ENCODE measurements at places on chromosomes 16 and 17.

GRCh38 chr16:70478912-70479341 is 24.5 kb downstream of the FCSK start:
- no peak for DNase-seq

DNA sequence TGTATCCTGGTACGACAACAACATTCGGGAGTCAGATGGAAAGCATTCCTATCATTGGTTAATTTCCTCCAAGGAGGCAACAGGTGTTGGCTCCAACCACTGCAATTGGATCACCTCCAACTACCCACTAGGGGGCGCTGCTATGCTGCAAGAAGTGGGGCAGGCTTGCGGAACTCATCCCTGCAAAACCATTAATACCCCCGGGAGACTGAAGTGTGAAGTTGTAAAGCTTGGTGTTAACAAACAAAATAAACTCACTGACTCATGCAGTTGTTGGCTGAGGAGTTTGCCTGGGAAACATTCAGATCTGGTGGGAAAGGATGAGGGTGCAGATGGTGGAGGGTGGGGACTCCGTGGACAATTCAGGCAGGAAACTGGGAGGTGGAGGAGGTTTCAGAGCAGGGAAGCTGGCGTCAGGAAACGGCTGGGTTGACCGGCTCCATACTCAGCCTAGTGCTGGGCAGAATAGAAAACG is 84.9 kb downstream of the HS3ST2 start:
- DNase-seq = no peak

GRCh38 chr16:85968041-85968920 is 69.3 kb downstream of the IRF8 start:
- DNase-seq = no peak

DNA sequence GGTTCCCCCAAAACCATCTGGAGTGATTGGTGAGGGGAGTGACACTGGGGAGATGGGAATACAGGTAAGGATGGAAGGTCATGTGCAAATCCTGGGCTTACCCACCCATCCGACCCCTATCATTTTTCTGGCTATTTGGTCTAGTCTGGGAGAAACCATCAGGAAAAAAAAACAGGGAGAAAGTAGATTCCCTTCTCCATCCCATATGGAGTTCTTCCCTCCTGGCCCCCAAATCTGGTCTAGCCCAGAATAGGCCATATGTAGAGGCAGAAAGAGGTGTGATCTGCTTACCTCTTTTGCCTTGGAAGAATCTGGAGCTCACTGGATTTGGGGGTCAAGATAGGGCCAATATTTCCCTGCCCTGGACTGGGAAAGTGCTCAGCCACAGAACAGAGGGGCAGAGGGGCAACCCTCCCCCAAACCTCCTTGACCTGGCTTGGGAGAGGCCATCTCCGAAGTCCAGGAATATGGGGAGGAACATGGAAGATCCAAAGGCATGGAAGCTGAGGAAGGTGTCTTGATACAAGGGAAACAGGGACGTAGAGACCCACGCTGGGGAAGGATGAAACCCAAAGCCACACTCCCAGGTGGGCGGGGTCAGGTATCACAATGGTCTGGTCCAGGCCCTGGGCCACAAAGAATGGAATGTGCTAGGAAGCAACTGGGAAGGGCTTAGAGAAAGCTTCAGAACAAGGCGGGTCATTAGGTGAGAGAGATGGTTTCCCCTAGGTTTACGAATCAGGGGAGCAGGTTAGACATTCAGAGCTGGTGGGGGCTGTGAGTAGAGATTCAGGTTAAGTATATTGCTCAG is 16.2 kb downstream of the CHRNB1 start:
- no peak for DNase-seq

- DNase-seq = no peak
Observed at GRCh38 chr17:2398655-2399571, 1.9 kb downstream of the MNT start.

DNA sequence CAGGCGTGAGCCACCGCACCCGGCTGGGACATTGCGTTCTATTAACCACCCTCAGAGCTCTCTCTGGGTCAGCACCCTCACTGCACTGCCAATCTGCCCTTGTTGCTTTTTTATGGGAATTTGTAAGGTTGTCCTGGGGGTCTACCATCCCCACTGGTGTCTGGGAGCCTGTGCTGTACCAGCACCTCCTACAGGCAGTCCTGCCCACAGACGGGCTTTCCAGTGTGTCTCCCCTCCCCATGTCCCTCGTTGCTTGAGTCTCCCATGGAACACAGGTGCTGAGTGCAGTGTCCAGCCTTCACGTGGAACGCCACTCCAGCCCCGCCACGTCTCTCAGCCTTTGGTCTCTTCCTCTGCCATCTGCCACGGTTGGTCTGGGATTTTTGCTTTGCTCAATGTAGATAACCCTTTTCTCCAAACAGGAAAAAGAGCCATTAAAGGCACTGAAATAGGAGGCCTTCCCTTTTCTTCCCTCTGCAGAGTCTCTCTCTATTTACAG is 68.0 kb upstream of the CBX4 start:
- no peak for DNase-seq

DNA sequence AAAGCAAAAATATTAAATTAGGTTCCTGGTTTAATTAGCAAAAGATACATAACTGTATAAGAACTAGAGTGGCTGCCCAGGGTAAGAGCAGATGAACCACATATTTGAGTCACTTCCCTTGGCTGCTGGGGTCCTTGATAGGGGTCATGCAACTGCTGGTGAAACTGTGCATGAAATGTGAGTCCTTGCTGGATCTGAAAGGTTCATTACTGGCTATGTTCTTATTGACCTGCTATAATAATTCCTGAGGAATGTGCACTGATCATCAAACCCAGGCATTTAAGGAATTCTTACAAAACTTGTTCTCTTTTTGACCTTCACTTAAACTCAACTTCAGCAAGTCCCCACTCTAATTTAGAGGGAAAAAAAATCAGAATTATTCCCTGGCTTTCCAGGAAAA is 183.4 kb downstream of the ZNF18 start:
- DNase-seq = no peak

DNA sequence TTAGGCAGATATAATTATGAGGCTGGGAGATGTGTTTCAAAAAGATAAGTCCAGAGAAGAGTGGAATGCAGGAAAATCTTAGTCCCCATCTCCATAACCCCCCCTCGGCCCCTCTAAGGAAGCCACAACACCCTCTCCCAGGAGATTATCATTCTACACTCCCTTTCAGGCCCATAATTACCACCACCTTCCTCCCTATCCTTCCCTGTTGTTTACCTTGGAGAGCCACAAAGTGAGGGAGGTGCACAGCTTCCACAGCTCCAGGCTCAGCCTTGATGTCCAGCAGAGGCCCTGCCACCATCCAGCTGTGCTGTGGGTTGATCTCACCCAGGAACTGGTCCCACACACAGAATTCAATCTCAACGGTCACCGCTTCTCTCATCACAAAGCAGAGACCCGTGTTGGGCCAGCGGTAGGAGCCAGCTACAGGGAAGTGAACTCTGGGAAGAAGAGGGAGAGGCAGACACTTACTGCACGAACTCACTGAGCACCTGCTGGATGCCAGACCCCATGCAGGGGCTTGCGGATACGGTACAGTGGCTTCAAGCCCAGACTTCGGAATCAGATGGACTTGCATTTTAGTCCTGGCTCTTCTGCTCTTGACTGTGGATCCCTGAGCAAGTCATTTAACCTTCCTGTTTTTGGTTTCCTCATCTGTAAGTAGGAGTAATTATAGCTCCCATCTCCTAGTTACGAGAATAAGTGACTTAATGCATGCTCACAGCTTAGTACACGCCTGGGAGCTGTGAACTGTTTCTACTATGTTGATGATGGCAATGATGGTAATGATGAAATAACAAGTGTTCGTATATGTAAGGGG is 44.1 kb downstream of the MIS12 start:
- DNase-seq = no peak

DNA sequence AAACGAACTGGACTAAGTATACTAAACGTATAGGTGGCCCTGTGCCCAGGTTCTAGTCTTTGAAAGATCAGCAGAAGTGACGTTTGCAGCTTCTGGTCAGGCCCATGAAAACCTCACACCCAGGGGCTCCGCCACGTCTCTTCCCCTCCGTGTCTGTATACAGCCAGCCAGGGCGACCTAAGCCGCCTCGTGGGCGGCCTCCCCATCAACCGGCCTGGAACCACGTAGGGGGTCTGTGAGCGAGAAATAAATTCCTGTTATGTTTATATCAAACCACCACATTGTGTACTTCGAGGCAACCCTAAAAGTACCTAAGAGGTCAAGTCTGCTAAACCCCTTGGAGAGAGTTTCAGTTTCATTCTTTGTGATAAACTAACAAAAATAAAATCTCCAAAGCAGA is 6.8 kb downstream of the TK1 start:
- no peak for DNase-seq

- no peak for DNase-seq
Observed at GRCh38 chr17:62704381-62704971, 77.0 kb downstream of the MRC2 start.

- no peak for DNase-seq
Observed at GRCh38 chr17:42431758-42432161, 8.7 kb upstream of the CAVIN1 start.

- no peak for DNase-seq
Observed at GRCh38 chr16:83013071-83013470, 386.3 kb downstream of the CDH13 start.

DNA sequence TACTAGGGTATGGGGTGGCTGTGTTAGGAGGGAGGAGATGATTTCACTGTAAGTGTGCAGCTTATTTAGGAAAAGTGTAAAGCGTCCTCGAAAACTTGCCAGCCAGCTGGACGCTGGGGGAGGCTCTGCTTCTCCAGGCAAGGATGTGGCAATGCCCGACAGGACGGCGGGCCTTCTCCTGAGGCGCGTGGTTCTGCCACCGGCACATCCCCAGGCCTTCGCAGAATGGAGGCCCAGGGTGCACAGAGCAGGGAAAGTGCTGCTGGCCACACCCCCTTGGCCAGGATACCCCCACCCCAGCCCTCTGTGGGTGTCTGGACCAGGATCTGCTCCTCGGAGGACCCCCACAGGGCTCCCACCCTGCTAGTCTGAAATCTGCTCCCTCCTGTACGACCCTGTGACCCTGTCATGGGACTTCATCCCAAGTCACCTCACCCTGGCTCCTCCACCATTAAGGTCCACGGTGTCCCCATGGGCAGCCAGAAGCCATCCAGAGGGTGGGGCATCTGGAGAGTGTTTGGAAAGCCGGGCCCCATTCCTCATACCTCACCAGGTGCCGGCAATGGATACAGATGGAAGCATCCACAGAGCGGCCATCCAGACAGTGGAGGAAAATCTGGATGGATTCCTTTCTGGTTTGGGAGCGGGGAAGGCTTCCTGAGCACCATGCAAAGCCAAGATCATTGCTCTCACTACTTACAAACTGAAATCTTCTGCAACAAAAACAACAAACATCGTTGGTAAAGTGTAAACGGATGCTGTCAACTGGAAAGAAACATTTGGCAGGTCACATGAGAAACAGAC is 9.2 kb upstream of the SRRM2 start:
- DNase-seq = no peak

DNA sequence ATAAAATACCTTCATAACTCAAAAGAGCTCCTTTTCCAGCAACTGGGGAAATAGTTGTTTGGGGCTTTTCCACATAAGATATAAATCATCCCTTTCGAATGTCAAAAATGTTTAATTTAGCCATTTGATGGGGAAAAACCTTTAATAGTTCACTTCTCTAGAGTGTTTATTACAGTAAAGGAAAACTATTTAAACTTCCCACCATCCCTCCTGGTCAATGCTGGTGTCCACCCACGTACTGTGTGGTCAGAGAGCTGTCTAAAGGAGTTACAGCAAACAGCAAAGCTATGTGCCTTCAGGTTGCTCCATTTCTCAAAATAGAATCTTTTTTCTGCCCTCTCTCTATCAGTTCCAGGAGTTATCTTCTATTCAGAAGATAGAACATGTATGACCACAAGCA is 33.5 kb downstream of the KANSL1 start:
- no peak for DNase-seq

GRCh38 chr16:65061935-65062518 is 59.8 kb downstream of the CDH11 start:
- no peak for DNase-seq

DNA sequence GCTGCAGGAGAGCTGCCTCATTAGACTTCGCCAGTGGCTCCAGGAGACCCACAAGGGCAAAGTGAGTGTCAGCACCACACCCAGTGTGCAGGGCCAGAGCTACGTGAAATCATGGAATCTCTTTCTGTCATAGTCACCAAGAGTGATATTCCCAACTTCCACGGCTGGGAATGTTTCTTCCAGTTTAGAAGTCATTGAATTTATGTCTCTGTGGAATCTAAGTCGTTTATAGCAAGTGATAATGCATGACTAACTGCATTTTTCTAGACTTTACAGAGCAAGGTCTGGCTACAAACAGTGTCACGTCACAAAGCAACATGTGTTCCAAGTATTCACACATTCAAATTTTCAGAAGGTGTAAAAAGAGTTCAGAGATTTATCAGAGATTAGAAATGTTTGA is 55.5 kb downstream of the SEC14L1 start:
- no peak for DNase-seq
